ENCODE measurements at places on chromosomes 2 and 18. TPM values are rescaled to one million over a fixed set of nuclear protein-coding genes. Genes with fewer than 3 reads are reported as not detected.

The NPPC gene
- total RNA-seq = not detected

The PKP4 gene
- 20.7 TPM for total RNA-seq

The ITPRIPL1 gene
- total RNA-seq = 1.6 TPM

The C18orf54 gene
- total RNA-seq = 4.9 TPM

The ASIC4 gene
- not detected for total RNA-seq

The SCLY gene
- total RNA-seq = 22.1 TPM

The DAW1 gene
- 17.5 TPM for total RNA-seq

The ACVR1C gene
- 0.15 TPM for total RNA-seq

The PSMG2 gene
- total RNA-seq = 82.2 TPM

The MAP3K20 gene
- 24.7 TPM for total RNA-seq

The ACTG2 gene
- total RNA-seq = 0.32 TPM

The OXER1 gene
- not detected for total RNA-seq

The COL3A1 gene
- total RNA-seq = 46.7 TPM

The MYO1B gene
- 61.7 TPM for total RNA-seq

The ADGRF3 gene
- total RNA-seq = not detected

The SLC11A1 gene
- total RNA-seq = not detected

The CAPN14 gene
- total RNA-seq = under 0.01 TPM

The ANKRD30BL gene
- not detected for total RNA-seq

The SNED1 gene
- total RNA-seq = 6.2 TPM

The GREB1 gene
- 0.30 TPM for total RNA-seq

The ROCK1 gene
- total RNA-seq = 32.2 TPM
